ENCODE measurements at places on chromosomes 7 and 10. TPM values are rescaled to one million over a fixed set of nuclear protein-coding genes. Genes with fewer than 3 reads are reported as not detected.

DNA sequence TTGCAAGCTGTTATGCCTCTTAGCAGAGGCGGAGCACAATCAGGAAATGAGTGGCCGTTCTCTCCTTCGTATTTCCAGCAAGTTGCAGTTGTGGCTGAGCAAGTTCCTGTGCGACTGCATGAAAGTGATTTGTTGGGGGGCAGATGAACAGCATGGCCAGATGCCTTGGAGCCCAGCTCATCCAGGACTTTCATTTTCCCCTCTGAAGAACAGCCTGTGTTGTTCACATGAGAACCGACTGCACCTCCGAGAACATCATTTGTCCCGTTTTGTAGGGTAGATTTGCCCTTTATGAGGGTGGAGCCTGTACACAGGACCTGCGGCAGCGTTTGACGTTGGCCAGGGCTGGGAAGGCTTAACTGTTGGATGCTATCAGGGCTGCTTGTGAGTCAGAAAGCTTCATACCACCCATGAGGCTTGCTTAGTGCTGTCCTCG lies 4.4 kb downstream of the BAG3 start:
- DNase-seq: no peak

- DNase-seq: no peak
Measured at GRCh38 chr7:152663931-152664330, 12.0 kb downstream of the XRCC2 start.

DNA sequence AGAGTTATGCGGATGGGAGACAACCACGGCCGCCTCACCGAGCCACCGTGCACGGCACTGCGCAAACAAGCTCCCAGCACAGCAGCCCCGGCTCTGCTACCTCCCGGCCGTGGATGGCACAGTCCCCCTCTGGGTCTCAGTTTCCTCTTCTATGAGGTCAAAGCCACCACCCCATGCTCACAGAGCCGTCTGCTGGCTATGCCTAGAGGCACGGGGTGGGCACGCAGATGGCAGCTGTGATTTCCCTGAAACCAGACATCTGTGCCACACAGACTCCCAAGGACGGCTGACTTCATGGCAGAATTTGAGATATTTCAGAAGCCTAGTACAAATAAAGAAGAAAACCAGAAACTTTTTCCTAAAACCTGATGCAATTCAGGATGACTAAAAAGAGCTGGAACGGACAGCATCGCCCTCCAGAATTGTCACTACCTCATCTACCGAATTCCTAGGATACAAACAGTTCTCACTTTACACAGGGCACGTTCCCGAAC lies 73.2 kb downstream of the AMZ1 start:
- no peak for DNase-seq

- DNase-seq: no peak
Measured at GRCh38 chr10:126939706-126940105, 34.5 kb downstream of the DOCK1 start.

DNA sequence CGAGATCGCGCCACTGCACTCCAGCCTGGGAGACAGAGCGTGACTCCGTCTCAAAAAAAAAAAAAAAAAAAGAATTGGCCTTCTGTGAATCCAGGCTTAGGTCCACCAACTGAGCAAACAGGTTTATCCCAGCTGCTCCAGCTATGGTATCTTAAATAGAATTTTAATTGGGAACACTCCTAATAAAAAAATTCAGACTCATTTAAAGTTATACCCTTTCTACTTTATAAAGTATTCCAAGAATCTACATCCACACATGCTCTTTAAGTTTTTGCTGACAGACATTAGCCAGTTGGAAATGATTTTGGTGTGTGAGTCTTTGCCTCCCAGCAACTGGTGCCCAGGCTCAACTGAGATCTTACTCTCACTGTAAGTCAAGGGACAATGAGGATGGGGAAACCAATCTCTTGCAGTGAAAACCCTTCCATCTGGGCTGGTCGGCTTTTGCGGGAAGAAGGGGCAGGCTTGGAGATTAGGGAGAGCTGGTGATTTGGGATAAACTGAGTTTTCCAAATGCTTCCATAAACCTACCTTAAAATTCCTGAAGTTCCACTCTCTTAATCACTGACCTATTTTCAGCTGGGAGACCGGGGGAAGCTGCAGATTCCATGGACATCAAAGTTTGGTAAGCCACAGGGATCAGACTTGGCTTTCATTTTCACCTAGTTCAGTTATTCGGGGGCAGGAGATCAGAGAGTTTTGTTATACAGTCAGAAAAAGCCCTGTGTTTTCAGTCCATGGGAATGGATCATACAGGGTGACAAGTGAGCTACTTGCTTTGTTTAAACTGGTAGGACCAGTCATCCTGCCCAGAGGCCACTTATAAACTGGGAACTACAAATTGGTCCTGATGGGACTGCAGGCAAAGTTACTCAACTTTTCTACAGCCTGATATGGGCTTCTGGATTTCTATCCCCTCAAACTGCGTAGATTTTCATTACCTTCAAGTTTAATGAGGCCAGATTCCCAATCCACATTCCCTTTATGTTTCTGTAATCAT lies 89.3 kb upstream of the ZNF746 start:
- DNase-seq: no peak

DNA sequence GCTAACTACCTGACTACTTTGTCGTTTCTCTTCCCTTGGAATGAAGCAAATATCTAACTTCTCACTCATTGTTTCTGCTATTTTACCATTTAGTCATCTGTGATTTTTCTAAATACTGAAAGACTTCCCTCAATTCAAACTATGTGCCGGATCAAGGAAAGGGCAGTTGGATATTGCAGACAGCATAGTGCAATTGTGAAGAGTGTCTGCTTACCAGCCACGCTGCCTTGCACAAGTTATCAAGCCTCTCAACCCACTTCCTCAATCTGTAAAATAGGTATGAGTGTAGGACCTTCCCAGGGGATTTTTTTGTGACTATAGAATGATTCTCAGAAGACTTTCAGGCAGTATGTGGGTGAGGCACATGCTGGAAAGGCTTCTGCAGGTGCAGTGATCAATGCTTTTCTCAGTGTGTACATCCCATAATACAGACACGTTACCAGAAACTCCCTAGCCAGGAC lies 54.3 kb downstream of the EGFR start:
- DNase-seq: no peak

GRCh38 chr10:78449554-78449953 lies 415.9 kb downstream of the RPS24 start:
- no peak for DNase-seq

DNA sequence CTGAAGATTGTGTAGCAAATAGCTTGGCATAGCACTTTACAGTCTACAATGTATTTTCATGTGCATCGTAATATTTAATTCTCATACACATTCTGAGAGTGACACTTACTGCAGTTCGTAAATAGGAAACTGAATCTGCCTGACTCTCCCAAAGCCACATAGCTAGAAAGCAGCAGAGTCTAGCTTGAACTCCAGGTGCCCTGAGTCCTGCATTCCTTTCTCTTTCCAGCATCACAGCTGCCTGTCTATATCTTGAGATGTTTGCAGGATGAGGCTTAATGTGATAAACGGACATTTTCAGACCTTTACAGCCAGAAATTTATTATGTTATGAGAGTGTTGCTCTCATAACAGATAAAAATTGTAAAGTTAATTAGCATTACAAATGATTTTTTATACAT lies 132.9 kb upstream of the PLXDC2 start:
- no peak for DNase-seq

- DNase-seq: no peak
Measured at GRCh38 chr10:43057231-43057711, 19.6 kb upstream of the RET start.

- no peak for DNase-seq
Measured at GRCh38 chr7:13908667-13909397, 80.6 kb downstream of the ETV1 start.

- no peak for DNase-seq
Measured at GRCh38 chr7:134196439-134196838, 69.3 kb downstream of the LRGUK start.

DNA sequence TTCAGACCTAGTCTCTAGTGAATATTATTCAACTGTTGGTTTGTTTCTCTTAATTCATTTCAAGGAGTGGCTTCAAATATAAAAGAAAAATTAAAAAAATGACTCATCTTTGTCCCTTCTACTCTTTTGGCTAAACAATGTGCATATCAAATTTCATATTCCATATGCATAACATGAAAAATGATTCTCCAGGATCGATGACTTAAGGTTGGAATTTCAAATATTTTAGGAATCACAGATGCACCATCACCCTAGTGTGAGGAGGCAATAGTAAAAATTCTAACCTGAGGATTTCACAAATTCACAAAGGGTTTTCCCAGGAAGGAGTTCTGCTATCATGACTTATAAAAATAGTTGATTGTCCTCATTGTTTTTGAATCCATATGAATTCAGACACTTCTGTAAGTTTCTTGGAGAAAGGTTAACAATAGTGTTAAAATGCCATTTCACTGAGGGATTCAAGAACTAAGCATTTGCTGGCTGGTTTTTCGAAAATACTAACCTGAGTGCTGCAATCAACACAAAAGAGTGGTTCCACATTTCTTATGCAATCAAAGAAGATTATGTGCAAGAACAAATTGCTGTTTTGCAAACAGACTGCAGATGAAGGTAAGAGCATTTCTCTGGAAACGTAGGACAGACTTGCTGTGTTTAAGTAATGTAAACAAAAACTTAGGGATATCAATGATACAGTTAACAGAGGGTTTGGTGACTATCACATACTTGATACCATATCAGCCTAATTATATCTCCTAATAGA lies 547.5 kb upstream of the LRRTM3 start:
- no peak for DNase-seq

DNA sequence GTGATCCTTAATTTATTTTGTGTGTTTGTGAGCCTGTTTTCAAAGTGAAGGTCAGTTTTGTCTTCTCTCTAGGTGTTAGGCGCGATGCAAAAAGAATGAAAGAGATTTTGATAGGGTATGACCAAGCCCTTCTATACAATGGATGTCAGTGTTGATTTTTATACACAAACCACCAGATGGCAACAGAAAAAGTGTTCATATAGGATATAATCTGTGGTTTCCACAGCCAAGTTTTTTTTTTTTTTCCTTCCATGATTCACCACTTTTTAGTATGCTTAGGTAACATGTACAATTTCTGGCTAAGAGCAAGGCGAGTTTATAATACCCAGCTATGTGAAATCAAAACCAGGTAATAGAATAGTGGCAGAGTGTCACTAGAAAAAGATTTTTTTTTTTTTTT lies 8.1 kb downstream of the SDK1 start:
- DNase-seq: no peak

DNA sequence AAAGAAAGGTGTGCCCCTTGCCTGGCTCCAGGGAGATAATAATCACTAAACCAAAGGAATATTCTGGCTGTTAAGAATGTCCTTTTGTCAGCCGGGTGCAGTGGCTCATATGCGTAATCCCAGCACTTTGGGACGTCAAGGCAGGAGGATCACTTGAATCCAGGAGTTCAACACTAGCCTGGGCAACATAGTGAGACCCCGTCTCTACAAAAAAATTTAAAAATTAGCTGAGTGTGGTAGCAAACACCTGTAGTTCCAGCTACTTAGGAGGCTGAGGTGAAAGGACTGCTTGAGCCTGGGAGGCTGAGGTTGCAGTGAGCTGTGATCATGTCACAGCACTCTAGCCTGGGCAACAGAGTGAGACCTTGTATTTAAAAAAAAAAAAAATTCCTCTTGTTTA lies 74.1 kb downstream of the HERC4 start:
- no peak for DNase-seq

GRCh38 chr7:131607291-131608115 lies 51.1 kb upstream of the PODXL start:
- no peak for DNase-seq

DNA sequence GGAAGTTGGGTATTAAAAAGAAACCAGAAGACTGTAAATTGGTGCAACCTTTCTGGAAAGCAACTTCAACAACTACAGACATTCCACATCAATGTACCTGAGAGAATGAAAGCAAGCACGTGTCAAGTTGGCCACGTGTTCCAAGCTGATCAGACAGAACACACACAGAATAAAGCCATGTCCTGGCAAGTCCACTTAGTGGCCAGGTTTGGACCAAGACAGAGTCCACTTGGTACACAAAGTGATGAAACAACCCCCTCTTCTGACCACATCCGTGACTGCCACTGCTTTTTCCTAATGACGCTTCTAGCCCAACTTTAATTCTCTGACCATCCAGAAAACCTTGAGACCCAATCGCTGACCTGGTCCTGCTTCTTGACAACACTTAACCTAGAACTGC lies 109.4 kb downstream of the ABLIM1 start:
- DNase-seq: no peak

DNA sequence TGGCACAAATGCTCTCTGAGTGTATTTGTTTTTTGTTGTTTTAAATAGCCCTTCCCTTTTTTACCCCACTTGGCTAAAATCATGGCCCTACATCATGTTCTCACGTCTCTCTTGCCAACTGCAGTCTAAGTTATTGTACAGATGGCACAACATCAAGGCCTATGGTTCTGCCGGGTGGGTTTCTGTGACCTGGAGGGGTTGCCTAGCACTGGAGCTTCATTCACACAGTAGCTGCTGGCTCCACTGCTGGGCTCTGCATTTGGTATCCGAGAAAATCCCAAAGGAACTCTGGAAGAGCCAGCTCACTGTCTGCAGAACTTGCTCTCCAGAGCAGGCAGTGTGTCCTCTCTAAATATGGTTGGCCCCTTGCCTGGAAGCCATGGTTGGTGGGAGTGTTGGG lies 120.6 kb downstream of the LRRC4 start:
- no peak for DNase-seq

GRCh38 chr7:158309868-158310763 lies 277.5 kb downstream of the PTPRN2 start:
- no peak for DNase-seq

GRCh38 chr10:17831341-17831740 lies 22.2 kb downstream of the MRC1 start:
- DNase-seq: no peak

DNA sequence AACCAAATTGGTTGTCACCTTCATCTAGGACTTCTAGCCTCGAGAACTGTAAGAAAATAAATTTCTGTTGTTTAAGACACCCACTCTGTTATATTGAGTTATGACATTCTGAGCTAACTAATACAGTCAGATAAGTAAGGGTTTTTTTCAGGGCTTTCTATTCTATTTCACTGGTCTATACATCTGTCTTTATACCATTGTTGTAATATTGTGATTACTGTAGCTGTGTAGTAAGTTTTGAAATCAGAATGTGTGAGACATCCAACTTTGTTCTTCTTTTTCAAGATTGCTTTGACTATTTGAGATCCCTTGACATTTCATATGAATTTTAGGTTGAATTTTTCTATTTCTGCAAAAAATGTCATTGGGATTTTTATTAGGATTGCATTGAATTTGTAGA lies 7.5 kb downstream of the IFIT1 start:
- no peak for DNase-seq

DNA sequence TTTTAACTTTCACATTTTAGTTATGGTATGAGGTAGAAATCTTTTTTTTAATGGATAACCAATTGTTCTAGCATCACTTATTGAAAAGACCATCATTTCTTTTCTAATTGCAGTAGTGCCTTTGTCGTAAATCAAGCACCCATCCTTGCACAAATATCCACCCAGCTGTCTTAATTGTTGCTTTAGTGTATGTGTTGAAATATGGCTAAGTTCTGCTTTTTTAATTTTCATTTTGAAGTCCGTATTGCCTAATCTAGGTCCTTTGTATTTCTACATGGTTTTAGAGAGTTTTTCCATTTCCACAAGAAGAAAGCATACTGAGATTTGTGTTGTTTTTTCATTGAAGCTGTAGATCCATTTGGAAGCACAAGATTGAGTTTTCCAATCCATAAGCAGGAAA lies 259.6 kb upstream of the SEMA3E start:
- no peak for DNase-seq

Gene PAPOLB
- 0.12 TPM for polyA plus RNA-seq

Gene LOXL4
- polyA plus RNA-seq: 3.3 TPM

Gene ADAM22
- 12.7 TPM for polyA plus RNA-seq

Gene TET1
- 11.0 TPM for polyA plus RNA-seq

Gene ANKRD61
- polyA plus RNA-seq: 1.0 TPM

Gene SUGCT
- polyA plus RNA-seq: 13.0 TPM

Gene NEUROG3
- polyA plus RNA-seq: not detected

Gene SRRM3
- 2.3 TPM for polyA plus RNA-seq

Gene MYOZ1
- 5.4 TPM for polyA plus RNA-seq

Gene OR2A7
- 11.6 TPM for polyA plus RNA-seq

Gene IFT22
- polyA plus RNA-seq: 78.3 TPM
